ENCODE measurements at places on chromosomes 4 and X.

GRCh38 chr4:3043282-3044020 is 30.9 kb downstream of the HTT-AS start:
- DNase-seq, result no peak
- no peak overlapping the region for H3K4me3 ChIP-seq
- H3K4me1 ChIP-seq, result peaks cover 43% of the 10 kb centered on the region
- no peak overlapping the region for H3K27ac ChIP-seq

GRCh38 chr4:143455211-143455610 is 58.3 kb upstream of the SMARCA5 start:
- no peak for DNase-seq
- H3K4me1 ChIP-seq, result no peaks in the 10 kb centered on the region
- no peaks in the 10 kb centered on the region for H3K36me3 ChIP-seq
- H3K27me3 ChIP-seq, result peaks cover under 1% of the 10 kb centered on the region
- no peak overlapping the region for H3K27ac ChIP-seq
- H3K4me3 ChIP-seq, result no peak overlapping the region

- H3K27ac ChIP-seq, result no peak overlapping the region
- peaks cover 2% of the 10 kb centered on the region for H3K27me3 ChIP-seq
- peaks cover 3% of the 10 kb centered on the region for H3K36me3 ChIP-seq
Measured at GRCh38 chrX:135388841-135389240, 32.9 kb upstream of the SMIM10L2A start.

- no peak for DNase-seq
- peaks cover 26% of the 10 kb centered on the region for H3K4me1 ChIP-seq
- H3K27me3 ChIP-seq, result peaks cover 63% of the 10 kb centered on the region
- H3K27ac ChIP-seq, result no peak overlapping the region
Measured at GRCh38 chr4:78059524-78059889, 2.4 kb downstream of the FRAS1 start.

DNA sequence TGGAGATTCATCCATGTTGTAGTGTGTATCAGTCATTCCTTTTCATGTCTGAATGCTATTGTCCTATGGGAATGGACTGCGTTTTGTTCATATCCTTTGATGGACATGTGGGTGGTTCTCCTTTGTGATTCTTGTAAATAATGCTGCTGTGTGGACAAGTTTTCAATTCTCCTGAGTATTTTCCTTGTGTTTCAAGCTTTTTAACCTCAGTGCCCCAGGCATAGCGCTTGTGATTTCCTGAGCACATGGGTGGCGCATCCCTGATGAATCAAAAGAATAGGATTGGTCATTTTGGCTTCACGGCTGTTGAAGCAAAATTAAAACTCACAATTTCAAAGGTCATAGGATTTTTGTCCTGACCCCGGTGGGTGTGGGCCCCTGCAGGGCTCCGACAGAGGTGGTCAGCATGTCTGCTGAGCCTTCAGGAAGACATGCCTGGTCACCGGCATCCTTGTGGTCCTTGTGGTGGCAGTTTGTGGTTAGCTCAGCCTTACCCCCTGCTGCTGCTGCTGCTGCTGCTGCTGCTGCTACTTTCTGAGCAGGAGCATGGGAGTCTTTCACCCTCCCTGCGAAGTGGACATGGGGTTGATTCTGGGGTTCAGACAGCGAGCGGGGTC is 30.0 kb downstream of the SHROOM2 start:
- H3K36me3 ChIP-seq, result no peaks in the 10 kb centered on the region
- no peak for DNase-seq
- peaks cover 14% of the 10 kb centered on the region for H3K27me3 ChIP-seq
- no peaks in the 10 kb centered on the region for H3K4me1 ChIP-seq
- H3K27ac ChIP-seq, result no peak overlapping the region
- H3K4me3 ChIP-seq, result no peak overlapping the region

- H3K36me3 ChIP-seq, result peaks cover 4% of the 10 kb centered on the region
- H3K4me3 ChIP-seq, result peak overlapping the region; percentile 42
- no peak for DNase-seq
- peak overlapping the region; percentile 93 for H3K27ac ChIP-seq
Measured at GRCh38 chrX:79096145-79096556, 48.3 kb upstream of the GPR174 start.

DNA sequence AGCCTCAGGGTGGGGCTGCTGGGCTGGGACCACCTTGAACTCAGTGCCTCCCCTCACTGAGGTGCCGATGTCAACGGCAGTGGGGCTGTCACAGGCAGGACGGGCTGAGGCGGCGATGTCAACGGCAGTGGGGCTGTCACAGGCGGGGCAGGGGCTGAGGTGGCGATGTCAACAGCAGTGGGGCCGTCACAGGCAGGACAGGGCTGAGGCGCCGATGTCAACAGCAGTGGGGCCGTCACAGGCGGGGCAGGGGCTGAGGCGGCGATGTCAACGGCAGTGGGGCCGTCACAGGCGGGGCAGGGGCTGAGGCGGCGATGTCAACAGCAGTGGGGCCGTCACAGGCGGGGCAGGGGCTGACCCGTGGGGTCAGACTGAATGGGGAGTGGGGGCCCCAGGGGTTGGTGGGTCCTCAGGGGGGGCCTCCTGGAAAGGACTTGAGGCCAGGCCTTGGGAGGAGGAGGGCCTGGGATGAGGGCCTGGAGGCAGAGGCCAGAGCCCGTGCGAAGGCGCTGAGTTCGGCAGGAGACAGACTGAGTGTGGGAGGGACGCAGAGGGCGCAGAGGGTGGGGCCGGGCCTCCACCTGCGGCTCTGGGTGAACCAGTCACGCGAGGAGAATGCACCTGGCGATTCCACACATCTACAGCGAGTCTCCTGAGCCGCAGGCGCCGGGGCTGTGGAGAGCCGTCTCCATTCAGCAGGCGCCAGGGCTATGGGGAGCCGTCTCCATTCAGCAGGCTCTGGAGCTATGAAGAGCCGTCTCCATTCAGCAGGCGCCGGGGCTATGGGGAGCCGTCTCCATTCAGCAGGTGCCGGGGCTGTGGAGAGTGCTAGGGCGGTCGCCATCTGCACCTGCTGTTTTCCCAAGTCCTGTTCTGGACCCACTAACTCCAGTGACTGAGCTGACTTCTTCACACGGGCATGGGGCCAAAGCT is 22.9 kb downstream of the ATP5ME start:
- no peaks in the 10 kb centered on the region for H3K36me3 ChIP-seq
- peaks cover 1% of the 10 kb centered on the region for H3K4me1 ChIP-seq
- H3K27me3 ChIP-seq, result no peaks in the 10 kb centered on the region
- no peak overlapping the region for H3K27ac ChIP-seq

DNA sequence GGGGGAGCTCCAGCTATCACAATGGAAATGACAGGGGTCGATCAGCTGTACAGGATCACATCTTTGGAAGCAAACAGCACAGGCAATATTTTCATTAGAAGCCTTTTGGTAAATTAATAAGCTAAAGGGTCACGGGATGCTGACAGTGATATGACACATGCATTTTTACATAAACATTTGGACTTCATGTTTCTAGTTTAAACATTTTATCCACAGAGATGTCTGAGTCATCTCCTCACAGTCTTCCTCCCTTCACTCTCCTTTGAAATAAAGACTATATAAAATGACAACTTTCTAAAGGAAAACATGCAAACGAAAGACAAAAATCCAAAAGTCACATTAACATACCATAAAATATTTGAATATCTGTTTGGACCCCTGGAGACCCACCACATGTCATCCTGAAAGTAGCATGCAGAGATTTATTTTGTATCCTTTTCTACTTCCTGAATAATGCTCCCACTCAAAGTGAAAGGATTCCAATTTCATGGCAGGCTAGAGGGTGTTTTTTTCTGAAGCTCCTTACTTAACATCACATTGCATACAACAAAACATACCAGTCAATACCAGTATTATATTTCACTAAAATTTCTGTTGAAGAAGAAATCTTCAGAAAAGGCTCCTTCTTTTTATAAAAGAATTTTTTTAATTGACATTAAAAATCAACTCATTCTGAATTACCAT is 200.1 kb upstream of the PPARGC1A start:
- no peaks in the 10 kb centered on the region for H3K36me3 ChIP-seq
- H3K4me1 ChIP-seq, result no peaks in the 10 kb centered on the region
- DNase-seq, result no peak
- no peak overlapping the region for H3K27ac ChIP-seq
- no peaks in the 10 kb centered on the region for H3K27me3 ChIP-seq

GRCh38 chr4:18390655-18391353 is 369.2 kb upstream of the LCORL start:
- no peaks in the 10 kb centered on the region for H3K4me1 ChIP-seq
- no peak overlapping the region for H3K27ac ChIP-seq
- no peaks in the 10 kb centered on the region for H3K27me3 ChIP-seq
- no peak overlapping the region for H3K4me3 ChIP-seq
- H3K36me3 ChIP-seq, result no peaks in the 10 kb centered on the region

- peaks cover 16% of the 10 kb centered on the region for H3K4me1 ChIP-seq
- no peaks in the 10 kb centered on the region for H3K27me3 ChIP-seq
- no peaks in the 10 kb centered on the region for H3K36me3 ChIP-seq
- H3K4me3 ChIP-seq, result no peak overlapping the region
- no peak for DNase-seq
Measured at GRCh38 chr4:158540125-158540907, 18.6 kb downstream of the RXFP1 start.

GRCh38 chr4:102554482-102554881 is 53.3 kb downstream of the NFKB1 start:
- DNase-seq, result no peak
- H3K27me3 ChIP-seq, result no peaks in the 10 kb centered on the region
- H3K4me1 ChIP-seq, result peaks cover 47% of the 10 kb centered on the region
- H3K36me3 ChIP-seq, result peaks cover 63% of the 10 kb centered on the region

DNA sequence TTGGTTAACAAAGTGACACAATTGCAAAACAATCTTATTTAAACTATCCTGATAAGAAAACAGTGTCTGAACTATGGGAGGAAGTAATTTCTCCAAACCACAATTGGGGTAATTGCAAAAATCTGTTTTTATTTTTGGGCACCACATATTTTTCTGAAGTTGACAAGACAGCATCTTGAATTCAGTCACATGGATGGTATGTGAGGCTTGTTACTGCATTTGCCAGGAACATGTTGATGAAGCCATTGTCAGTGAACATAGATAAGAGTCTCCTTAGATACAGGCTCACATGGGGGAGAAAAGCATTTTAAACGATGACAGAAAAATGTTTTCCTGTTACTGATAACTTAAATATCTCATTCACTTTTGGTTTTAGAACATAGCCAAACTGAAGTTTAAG is 5.5 kb upstream of the USP53 start:
- peaks cover 8% of the 10 kb centered on the region for H3K27me3 ChIP-seq
- H3K4me1 ChIP-seq, result peaks cover 26% of the 10 kb centered on the region
- no peak for DNase-seq
- no peak overlapping the region for H3K27ac ChIP-seq
- H3K36me3 ChIP-seq, result no peaks in the 10 kb centered on the region

DNA sequence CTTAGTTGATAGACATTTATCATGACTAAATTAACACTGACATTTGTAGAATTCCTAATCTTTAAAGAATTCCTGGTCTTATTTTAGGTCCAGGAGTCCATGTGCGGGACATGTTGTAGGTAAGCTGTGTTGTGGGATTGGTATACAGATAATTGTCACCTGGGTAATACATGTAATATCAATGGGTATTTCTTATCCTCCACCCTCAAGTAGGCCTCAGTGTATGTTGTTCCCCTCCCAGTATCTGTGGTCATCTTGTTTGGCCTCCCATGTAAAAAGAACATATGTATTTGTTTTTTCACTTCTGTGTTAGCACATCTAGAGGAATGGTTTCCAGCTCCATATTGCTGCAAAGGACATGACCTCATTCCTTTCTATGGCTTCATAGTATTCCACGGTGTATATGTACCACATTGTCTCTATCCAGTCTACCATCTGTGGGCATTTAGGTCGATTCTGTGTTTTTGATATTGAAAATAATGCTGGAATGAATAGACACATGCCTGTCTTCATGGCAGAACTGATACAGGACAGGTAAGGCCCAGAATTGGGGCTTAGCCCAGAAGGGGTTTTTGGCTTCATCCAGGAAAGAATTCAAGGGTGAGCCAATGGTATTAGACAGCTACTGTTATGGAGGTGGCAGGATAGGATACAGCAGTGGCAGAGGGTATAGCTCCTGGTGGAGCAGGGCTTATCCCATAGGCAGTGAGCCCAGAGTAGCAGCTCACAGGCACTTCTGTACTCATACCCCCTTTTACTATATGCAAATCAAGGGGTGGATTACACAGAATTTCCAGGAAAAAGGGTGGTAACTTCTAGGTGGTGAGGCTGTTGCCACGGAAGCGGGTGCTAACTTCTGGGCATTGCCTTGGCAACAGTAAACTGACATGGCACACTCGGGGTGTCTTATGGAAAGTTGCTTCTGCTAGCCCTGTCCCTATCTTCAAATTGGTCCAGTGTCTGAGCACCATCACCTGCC is 66.1 kb upstream of the WDR1 start:
- no peaks in the 10 kb centered on the region for H3K27me3 ChIP-seq
- H3K4me1 ChIP-seq, result peaks cover 40% of the 10 kb centered on the region
- H3K36me3 ChIP-seq, result peaks cover 20% of the 10 kb centered on the region

DNA sequence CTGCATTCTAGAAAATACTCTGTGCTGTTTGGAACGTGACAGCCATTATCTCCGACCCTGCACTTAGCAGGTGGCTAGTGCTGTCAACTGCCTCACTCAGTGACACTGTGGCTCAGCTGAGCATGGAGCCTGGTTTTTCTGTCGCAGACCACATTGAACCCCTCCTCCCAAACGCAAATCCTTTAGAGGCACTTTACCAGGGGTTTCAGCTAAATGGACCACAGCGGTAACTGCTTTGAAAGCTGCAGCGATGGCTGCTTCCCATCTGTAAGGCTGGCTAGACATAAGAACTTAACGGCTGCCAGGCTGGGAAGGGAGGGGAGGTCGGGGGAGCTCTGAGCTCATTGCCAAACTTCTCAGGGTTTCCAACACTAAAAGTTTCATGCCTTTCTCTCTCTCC is 8.1 kb downstream of the SLC34A2 start:
- H3K4me1 ChIP-seq, result no peaks in the 10 kb centered on the region
- no peak overlapping the region for H3K4me3 ChIP-seq
- no peak for DNase-seq
- H3K27me3 ChIP-seq, result peaks cover 2% of the 10 kb centered on the region
- no peaks in the 10 kb centered on the region for H3K36me3 ChIP-seq

GRCh38 chr4:171765514-171765913 is 47.7 kb upstream of the GALNTL6 start:
- no peaks in the 10 kb centered on the region for H3K36me3 ChIP-seq
- no peak overlapping the region for H3K4me3 ChIP-seq
- no peaks in the 10 kb centered on the region for H3K27me3 ChIP-seq
- no peak overlapping the region for H3K27ac ChIP-seq
- no peak for DNase-seq

GRCh38 chrX:83019258-83019657 is 488.8 kb upstream of the POU3F4 start:
- H3K36me3 ChIP-seq, result no peaks in the 10 kb centered on the region
- no peak overlapping the region for H3K27ac ChIP-seq
- no peaks in the 10 kb centered on the region for H3K27me3 ChIP-seq
- no peak for DNase-seq

GRCh38 chr4:69800599-69800998 is 40.2 kb upstream of the SULT1B1 start:
- no peak overlapping the region for H3K4me3 ChIP-seq
- DNase-seq, result no peak
- no peaks in the 10 kb centered on the region for H3K27me3 ChIP-seq
- no peaks in the 10 kb centered on the region for H3K4me1 ChIP-seq
- H3K36me3 ChIP-seq, result no peaks in the 10 kb centered on the region

DNA sequence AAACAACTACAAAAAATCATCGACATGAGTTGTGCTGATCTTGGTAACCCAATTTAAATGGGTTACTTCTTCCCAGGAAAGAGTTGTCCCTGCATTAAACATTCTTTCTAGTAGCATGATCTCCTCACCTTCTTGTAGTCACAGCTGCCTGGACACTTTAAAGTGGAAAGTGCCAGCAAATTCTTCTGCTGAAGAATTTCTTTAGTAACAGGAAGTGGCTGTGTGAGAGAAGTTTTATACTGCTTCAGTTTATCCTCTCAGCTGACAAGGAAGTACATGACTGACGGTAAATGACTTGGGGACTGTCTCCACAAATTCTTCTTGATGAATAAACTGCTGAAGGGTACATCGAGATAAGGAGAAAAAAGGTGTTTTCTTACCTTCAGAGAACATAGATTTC is 18.2 kb upstream of the TNIP3 start:
- H3K4me3 ChIP-seq, result peak overlapping the region; percentile 73
- no peak for DNase-seq
- H3K4me1 ChIP-seq, result peaks cover 51% of the 10 kb centered on the region

All from activated T-helper 2 cell treated with anti-CD3 and anti-CD28 coated beads, Interferon-gamma antibody, Interleukin-2, Interleukin-4, amounts not matched to agents 10 μg/mL and 5 μg/mL and 100 μg/mL, durations not matched to agents 14 hours and 24 hours and 36 hours (primary cell).